Activated naive CD4-positive, alpha-beta T cell treated with anti-CD3 and anti-CD28 coated beads for 36 hours (primary cell): ENCODE measurements at places on chromosomes 1 and 21.

- DNase-seq: no peak
Measured at GRCh38 chr1:192565946-192566345, 9.6 kb upstream of the RGS1 start.

- no peak for DNase-seq
Measured at GRCh38 chr1:107940701-107941100, 24.3 kb downstream of the VAV3 start.

DNA sequence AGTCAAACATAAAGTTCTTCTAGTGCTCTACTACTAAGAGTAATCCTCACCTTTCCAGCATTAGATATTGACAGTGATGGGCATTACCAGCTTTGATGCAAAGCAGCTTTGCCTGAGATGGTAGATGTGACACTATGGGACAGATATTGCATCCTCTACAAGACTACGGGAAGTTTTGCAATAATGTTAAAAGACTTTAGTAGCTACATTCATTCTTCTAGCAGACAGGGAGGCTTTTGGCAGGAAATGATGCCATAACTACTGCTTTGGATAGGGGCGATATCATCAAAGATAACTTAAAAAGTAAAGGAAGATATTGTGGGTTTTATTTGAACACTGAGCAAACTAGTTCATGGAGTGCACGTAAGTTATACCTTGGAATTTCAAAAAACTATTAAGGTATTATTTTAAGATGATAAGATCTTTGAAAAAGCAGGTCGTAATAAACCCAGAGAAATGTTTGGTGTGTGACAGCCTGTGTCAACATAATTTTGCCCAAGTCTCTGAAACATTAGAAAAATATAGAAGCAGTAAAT, 368.3 kb upstream of the TMPRSS15 start:
- DNase-seq: no peak

DNA sequence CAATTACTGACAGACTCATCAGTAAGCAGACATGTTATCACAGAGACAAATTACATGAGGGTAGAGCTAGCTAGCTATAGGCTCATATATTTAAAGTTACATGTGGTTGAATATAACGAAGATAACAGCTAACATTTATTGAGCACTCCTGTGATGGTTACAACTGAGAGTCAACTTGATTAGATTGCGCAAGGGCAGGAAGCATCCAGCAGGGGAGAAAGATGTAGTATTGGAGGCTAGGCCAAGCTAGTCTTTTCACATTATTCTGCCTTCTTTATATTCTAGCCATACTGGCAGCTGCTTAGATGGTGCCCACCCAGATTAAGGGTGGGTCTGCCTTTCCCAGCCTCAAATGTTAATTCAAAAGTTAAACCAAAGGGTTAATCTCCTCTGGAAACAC, 37.1 kb downstream of the PIGK start:
- DNase-seq: no peak

DNA sequence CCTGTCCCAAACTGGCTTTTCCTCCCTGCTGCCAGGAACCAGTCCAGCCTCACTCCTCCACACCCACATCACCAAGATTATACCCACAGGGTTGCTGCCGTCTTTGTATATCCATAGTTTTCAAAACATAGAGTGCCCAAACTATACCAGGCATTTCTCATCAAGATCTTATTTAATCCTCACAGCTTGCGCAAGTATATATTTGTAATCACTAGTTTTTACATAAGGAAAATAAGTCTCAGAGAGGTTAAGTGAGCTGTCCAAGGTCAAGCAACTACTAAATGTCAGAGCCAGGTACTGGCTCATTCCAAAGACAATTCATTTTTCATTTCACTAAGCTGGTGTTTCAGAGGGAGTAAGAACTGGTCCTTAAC, 34.9 kb upstream of the ZNF362 start:
- DNase-seq: no peak

DNA sequence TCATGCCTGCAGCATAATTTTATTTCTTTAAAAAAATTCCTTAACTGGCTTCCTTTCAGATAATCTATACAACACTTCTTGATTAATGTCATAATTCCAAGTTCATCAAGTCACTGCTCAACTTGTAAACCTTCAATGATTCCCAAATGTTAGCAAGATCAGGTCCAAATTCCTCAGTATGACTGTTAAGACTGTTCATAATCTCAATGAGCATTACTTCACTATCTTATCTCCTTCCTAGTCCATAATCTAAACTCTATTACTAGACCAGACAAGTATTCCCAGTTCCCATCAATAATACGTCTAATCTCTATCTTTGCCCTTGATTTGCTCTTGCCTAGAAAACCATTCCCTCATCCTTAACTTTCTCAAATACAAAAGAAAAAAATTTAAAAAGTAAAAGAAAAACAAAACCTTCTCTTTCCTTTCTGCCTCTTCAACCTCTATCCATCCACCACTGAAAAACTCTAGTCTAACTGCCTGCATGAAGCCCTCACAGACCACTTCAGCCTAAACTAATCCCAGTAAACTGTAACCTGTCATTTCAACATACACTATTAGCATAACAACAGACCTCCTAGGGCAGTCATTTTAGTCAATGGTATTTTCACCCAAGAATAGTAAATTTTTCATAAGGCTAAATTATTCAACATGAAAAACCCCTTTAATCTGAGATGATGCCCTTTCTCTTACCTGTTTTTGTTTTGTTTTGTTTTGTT, 15.5 kb downstream of the LUZP1 start:
- no peak for DNase-seq

DNA sequence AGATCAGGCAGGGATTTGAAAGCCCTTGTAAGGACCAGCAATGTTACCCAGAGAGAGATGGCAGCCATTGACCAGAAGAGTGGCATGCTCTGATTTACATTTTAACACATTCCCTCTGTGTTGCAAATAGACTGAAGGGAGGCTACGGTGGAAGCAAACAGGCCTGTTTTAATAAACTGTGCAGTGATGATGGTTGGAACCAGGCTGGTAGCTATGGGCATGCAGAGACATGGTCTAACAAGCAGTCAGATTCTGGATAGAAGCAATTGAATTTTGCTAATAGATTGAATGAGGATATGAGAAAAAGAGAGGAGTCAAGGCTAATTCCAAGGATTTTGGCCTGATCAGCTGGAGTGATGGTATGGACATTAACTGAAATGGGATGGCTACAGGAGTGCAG, 32.3 kb upstream of the ZNF648 start:
- DNase-seq: no peak

GRCh38 chr1:112938210-112938609, 17.8 kb downstream of the SLC16A1 start:
- no peak for DNase-seq

GRCh38 chr1:8211251-8211882, 106.5 kb upstream of the SLC45A1 start:
- DNase-seq: no peak
